ENCODE measurements at places on chromosomes 5 and 9.

DNA sequence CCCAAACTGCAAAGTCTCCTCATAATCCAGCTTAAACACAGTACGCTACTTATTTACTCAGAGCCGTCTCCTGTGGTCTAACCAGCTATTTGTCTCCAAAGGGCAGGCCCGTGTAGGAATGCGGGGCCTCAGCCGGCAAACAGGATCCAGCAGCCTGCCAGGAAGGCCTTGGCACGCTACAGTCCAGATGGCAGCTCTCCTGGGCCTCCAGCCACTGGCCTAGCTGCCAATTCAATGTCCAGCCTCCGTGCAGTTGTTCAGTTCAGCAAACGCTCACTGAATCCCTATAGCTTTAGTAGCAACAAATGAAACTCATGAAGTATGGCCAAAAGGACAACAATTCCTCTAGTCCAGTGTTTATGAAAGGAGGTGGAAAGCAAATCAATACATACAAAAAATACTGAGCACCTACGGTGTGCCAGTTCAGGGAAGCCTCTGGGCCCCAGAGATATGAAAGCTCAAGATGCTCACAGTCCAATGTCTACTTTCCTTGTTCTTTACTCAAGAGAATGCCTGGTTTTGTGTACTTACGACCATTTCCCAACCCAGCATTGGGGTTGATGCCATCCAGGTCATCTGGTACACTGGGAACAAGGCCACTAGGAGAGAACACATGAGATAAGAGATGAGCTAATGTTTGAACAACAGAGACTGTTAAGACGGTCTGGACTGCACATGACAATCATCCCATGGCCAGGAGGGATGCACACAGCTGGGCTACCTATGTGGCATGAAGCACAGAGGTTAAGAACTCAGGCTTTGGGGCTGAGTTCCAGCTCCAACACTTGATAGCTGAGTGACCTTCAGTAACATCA, 8.3 kb downstream of the CDK5RAP2 start:
- no peak for DNase-seq

DNA sequence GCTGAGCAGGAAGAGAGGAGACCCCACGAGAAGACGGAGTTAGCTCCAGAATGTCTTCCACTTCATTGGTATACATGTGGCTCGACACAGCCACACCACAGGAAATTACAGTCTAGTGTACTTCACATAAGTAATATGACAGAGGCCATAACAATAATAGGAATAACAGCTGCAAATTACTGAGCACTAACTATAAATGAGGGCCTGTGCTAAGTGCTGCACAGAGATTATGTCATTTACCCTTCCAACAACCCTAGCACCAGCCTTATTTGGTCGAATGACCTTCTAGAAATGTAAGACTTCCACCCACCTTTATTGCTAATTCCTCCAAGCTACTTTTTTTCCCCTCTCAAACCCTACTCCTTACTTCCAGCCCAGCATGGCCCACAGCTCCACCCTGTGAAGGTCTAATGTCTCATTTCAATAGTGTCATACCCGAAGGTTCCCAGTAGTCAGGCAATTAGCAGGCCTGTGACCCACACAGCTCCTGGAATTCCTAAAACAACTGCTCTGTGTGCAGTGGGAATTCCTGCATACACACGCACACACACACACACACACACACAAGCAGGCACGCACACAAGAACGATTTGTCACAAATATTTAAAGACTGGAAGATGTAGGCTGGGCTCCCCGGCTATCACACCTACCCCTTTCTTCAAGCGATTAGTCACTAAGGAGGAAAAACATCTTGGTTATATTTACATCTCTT, 134.5 kb downstream of the FRMD3 start:
- no peak for DNase-seq

DNA sequence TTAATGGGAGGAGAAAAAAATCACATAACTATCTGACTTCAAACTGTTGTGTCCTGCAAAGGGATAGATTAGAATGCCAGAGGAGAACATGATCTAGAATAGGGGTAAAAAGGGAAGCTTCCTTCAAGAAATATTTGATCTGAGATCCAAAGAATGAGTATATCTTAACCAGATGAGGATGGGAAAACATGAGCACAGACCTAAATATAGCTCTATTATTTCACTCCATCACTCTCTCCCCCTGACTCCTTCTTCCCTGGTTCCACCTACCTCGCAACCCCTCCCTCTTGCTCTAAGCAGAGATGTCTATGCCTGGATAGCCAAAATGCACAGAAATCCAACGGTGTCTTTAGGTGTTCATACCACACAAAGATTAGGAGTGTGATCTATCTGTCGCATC, 36.4 kb downstream of the NR4A3 start:
- DNase-seq = no peak

GRCh38 chr9:11414241-11414640, 801.4 kb upstream of the PTPRD start:
- no peak for DNase-seq

DNA sequence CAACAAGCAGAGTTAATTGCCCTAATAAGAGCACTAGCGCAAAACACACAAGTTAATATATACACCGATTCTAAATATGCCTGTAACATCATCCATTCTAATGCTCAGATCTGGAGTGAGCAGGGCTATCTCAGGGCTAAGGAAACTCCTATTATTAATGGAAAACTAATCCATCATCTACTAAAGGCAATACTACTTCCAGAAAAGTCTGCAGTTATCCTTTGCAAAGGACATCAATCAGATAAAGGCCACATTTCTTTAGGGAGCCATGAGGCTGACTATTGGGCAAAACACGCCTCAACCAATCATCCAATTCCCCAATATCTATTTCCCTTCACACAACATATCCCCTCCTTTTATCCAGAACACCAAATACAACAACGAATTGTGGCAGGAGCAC, 1032.3 kb upstream of the NUDT12 start:
- DNase-seq = no peak

DNA sequence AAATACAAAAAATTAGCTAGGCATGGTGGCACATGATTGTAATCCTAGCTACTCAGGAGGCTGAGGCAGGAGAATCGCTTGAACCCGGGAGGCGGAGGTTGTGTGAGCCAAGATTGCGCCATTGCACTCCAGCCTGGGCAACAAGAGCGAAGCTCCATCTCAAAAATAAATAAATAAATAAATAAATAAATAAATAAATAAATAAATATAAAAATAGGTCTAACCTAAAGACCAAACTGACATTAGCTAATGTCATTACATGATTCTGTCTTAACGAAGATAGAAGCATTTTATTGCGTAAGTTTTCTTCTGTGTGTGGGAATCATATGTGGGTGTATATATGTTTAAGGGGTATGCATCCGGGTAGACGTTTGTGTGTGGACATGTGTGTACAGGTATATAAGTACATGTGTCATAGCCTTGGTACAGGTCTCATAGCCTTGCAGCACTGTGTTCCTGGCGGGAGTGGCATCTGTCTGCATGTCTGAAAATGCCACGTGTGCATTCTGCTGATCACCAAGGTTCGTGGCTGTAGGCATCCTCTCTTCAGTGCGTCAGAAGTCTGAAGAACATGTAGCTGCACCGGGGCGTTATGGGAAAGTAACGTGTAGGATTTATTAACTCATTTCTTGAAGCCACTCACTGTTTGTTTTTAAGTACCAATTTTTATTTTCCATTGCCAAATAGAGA, 298.1 kb downstream of the NR3C1 start:
- no peak for DNase-seq

- no peak for DNase-seq
These were observed 633.8 kb downstream of the SEMA5A start for GRCh38 chr5:8912106-8912505.

GRCh38 chr9:112725961-112726360, 8.0 kb upstream of the INIP start:
- DNase-seq = no peak

DNA sequence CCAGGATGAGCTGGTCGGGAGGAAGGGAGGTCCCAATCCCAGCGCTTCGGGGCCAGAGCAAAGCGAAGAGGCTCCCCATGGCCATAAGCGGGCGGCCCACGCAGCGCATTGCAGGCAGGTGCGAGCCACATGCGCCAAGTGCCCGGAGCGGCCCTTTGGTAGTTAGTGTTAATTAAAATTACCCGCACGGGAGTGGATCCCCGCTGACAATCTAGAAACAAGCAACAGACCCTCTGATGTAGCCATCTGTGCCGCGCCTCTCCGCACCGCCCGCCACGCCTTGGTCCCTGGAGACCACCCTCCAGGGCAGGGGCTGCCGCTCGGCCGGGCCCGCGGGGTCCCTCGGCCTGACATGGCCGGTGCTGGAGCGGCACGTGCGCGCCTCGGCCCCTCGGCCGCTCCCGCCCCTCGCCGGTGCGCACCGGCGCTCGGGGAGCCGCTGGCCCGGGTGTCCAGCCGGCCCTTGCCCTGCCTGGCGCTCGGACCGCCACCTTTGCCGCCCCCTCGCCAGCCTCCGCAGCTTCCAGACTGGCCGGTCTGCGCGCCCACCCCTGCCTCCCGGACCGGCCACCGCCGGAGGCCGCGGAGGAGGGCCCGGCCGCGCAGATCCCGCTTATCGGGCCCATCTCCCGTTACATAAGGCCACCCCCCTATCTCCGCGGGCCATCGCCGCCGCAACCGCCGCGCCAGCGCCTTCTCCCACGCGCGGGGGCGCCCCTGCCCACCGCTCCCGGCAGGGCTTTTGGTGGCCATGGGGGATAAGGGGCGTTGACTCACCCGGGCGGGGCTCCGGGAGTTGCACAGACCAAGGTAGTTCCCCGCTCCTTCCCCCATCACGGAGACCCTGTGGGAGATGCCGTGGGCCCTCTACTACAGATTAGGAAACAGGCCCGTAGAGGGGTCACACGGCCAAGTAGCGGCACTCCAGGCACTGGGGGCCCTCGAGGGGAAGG, 1.9 kb upstream of the IL13 start:
- DNase-seq = no peak

DNA sequence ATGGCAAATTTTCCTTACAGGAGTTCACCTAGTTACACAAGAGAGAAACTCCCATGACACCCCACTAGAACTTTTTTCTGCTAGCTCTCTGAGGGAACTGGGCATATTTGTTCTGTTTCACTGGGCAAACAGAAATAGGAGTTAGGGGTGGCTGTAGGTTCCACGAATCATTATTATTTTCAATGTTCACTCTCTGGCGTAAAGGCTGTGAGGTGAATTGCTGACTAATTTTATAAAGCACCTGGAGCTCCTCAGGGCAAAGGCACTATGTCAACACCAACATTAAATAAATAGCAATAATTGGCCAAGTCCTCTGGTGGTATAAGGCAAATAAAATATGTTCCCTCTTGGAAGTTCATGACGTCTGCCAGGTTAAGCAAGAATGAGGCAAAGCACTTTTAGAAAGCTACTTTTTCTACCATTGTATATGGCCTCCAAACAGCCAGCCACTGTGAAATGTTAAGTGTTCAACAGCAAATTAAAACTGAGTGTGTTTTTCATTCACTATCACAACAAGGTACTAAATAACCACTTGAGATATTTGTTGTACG, 344.6 kb downstream of the PDE4D start:
- DNase-seq = peak; percentile 78

GRCh38 chr5:167481345-167481744, 810.1 kb upstream of the WWC1 start:
- DNase-seq = no peak

GRCh38 chr5:31408814-31409213, 123.1 kb downstream of the DROSHA start:
- DNase-seq = no peak

GRCh38 chr5:124736082-124736804, 10.2 kb downstream of the ZNF608 start:
- DNase-seq = no peak

DNA sequence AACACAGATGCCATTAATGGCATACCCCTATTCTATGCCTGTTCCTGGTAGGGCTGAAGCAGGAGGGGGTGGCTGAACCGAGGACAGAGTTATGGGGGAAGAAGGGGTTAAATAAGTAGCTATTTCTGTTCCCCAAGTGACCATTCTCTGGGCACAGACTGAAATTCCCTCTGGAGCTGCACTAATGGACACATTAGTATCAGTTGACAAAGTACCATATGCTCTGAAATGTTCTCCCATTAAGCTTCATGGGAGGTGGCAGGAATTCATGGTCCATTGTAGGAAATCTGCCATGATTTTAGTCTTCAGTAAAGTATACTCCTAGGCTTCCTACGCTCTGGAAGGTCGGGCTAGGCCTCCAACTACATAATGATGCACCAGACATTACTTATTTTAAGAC, 10.5 kb upstream of the FRMPD1 start:
- no peak for DNase-seq

DNA sequence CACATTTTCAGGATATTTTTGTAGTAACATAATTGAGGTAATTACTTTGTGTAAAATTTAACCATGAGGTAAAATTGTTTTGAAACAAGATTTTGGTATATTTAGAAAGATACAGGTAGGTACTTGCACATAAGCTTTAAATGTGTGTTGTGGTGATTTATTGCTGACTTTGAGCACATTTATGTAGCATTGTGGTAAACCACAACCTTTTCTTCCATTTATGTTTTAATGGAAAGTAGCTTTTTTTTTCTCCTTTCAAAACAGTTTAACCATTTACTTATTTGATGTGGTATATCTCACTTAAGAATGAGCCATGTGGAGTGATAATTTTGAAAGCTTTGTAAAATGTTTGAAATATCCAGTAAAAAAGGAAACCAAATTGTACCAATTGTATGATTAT, 35.6 kb downstream of the FCHO2 start:
- DNase-seq = no peak

DNA sequence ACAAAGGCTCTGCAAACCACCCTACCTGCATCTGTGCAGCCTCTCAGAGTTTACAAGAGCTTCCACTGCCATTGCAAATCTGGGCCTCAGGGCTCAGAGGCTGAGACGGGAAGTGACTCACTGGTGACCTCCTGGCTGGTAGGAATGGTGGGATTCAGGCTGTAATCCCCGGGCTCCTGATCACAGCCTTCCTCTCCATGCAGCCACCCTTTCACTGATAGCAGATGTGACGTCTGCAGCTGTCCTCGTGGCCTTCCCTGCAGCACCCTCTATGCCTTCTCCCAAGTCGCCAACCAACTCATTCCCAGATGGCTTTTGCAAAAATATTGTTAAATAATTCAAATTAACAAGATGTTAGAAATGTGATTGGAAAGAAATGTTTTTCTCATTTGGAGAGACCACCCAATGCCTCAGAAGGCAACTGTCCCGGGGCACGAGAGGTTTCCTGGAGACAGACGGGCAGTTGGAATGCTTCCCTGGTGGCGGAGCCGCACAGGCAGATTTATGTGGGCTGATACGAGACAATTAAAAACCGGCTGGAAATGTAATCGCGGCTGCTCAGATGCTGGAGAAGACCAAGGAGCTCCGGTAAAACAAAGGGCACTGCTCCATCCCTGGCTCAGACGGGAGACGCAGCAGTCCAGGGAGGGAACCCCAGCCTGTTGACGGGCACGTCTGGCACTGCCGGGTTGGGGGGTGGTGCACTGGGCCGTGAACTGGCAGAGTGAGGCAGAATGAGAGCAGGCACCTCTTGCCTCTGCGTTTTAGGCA, 34.4 kb upstream of the SLC25A51 start:
- DNase-seq = no peak

DNA sequence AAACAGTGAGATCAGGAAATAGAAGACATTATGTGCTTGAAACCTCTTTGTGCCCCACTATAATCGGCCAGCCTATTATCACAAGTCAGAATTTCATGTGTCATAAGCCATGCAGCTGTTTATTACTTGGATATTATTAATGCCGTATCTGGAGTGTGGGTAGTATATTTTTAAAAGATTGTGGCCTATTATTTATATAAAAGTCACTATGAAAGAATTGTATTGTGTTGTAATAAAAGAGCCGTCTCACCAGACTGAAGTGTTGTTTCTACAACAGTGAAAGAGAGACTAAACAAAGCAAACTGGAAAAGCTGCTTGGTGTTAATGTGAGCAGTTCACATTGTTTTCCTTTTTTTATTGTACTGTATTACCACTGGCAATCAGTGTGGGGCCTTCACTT, 449.1 kb downstream of the PSAT1 start:
- no peak for DNase-seq
